CD4-positive, alpha-beta T cell treated with Interleukin-4 for 4 hours (primary cell): ENCODE measurements at places on chromosomes 5 and 9.
A peak's percentile ranks its signal among the peaks of the same experiment; 100 is the strongest.

DNA sequence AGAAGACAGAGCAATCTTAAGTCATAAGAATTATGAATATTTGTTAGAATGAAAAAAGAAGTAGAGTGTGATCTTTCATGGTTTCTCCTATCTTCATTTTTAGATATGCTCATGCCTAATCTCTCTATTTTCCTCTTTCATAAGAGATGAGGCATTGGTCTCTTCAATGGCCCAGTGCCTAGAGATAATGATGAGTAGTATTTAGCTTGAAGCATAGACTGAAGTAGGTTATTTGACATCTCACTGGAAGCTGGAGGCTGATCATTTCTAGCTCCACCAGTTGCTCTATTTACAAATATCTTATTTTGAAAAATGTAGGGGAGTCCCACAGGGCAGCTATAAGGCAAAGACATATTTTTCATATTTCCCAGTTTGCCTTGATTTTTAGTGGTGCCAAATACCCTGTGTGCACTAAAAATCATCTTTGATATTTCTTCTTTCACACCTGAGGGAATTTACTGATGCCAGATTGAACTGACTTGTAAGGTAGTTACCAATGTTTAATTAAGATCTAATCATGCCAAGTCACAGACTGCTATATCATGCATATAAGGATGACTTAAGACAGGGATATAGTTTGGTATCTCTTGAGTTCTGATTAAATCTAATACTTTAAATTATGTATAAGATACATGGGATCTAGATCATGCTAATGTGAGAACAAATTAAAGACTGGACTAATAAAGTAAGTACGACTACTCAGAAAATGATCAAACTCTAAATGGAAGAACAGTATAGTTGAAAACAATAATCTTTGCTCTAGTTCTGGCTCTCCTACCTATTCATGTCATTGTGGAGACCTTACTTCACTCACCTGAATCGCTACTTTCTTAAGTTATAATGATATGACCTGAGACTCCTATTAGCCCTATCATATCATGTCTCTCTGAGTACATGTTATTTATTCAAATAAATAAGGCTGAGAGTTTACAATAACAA lies 108.2 kb upstream of the IFNE start:
- no peak for DNase-seq

- no peak for DNase-seq
Measured at GRCh38 chr9:137435381-137435891, 5.7 kb downstream of the ENTPD8 start.

DNA sequence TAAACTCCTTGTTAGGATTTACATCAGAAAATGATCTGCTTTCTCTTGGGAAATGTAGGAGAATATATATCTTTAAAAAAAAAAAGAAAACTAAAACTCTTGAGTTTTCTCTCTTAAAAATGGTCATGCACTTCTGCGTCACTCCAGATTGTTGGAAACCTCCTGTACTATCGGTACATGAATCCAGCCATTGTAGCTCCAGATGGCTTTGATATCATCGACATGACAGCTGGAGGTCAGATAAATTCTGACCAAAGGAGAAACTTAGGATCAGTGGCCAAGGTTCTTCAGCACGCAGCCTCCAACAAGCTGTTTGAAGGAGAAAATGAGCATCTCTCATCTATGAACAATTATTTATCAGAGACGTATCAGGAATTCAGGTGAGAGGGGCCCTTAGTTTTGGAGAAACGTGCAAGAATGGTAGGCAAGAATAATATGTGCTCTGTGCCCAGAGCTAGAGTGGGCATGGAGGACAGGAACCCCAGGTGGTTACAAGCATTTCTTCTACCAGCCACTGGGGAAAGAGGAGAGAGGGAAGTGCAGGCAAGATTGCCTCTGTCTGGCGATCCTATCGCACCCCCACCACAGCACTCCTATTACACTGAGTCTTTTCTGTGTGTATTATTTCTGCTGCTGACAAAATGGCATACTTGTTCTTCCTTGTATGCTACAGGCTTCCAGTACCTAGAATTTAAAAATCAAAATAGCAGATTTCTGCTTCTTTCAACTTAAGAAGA lies 41.4 kb upstream of the F2R start:
- no peak for DNase-seq

- DNase-seq, result peak; percentile 69
Measured at GRCh38 chr9:6055216-6055615, 39.8 kb upstream of the RANBP6 start.

- DNase-seq, result no peak
Measured at GRCh38 chr9:76571288-76571687, 112.3 kb downstream of the GCNT1 start.

- no peak for DNase-seq
Measured at GRCh38 chr9:78919701-78920100, 622.8 kb downstream of the PSAT1 start.
